ENCODE measurements at places on chromosomes 7 and 10.

DNA sequence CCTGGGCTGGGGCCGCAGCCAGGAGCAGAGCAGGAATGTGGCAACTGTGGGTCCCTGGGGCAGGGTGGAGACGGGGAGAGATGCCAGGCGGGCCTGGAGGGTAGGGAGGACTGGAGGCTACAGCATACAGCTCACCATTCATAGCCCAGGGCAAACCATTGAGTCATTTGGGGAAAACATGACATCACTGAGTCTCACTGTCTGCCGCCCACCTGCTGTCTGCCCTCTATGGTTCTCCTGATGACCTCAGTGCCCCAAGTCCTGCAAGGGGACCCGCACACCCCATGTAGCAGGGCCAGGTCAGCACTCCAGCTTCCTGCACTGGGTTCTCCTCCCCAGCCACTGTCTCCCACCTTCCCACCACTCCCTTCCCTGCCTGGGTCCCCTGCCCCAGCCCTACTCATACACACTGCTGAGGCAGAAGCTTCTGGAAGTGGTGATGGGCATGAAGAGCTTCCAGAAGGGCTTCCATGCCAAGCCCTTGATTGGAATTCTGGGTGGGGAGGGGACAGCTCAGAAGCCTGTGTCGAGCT lies 10.4 kb downstream of the CHST3 start:
- no peak for DNase-seq

DNA sequence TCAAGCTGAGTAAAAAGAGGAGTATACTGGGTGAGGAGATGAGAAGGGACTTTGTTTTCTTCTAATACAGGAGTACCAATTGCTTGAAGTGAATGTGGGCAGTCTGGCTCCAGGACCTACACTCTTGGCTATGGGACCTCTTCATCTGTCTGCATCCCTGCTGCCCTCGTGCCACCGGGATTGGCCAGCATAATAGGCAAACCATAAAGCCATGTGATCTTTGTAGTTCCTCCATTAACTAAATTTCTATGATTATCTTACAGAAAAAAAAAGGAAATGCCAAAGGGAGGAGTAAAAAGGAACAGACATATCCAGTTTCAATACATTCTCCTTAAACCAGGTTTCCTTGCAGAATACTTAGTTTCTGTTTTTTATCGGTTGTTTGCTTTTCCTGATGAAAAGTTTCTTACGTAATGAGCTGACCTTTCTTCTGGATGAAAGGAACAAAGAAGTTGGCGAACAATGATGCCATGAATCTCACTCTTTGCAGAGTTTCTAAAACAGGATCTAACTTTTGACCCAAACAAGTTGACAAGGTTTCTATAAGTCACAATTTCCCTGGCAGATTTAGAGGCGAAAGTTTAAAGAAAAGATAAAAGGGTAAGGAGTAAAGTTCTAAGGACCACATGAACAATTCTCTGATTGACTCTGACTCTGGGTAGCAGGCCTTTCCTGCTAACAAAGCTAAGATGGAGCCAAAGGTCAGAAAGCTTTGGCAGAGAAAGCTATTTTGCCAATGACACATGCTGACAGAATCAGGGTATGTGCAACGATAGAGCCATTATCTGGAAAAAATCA lies 54.1 kb downstream of the LAMB1 start:
- DNase-seq, result no peak

DNA sequence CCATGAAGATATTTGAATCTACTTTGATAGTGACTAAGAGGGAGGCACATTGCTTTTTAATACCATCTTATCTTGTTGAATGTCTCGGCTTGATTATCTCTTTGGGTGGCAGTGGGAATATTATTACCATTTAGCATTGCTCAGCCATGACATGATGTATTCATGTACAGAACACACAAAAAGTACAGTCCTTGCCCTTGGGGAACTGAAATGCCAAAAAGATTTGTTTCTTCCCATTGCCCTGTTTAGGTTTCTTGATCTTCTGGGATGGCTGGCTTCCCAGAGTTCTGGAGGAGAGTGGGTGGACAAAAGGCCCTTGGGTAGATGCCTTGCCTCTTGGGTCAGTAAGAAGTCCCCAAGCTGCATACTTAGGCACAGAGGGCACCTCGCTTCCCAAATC lies 23.8 kb downstream of the SUFU start:
- DNase-seq, result no peak

DNA sequence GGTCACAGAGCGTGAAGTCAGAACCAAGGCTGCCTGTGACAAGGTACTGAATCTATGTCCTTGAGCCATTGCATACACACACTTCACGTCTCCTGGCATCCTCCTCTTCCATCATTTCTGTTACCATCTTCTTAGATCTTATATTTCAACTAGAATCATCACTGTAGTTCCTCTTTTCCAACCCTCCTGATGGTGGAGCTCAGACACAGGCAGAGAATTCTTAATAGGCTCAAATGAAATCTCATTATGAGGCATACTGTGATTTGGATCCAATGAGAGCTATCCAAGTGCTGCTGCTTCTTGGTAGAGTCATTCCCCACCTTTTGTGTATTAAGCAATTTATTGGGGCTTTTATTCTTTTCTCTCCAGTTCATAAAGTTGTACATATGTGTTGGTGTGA lies 113.2 kb downstream of the CALCR start:
- no peak for DNase-seq

DNA sequence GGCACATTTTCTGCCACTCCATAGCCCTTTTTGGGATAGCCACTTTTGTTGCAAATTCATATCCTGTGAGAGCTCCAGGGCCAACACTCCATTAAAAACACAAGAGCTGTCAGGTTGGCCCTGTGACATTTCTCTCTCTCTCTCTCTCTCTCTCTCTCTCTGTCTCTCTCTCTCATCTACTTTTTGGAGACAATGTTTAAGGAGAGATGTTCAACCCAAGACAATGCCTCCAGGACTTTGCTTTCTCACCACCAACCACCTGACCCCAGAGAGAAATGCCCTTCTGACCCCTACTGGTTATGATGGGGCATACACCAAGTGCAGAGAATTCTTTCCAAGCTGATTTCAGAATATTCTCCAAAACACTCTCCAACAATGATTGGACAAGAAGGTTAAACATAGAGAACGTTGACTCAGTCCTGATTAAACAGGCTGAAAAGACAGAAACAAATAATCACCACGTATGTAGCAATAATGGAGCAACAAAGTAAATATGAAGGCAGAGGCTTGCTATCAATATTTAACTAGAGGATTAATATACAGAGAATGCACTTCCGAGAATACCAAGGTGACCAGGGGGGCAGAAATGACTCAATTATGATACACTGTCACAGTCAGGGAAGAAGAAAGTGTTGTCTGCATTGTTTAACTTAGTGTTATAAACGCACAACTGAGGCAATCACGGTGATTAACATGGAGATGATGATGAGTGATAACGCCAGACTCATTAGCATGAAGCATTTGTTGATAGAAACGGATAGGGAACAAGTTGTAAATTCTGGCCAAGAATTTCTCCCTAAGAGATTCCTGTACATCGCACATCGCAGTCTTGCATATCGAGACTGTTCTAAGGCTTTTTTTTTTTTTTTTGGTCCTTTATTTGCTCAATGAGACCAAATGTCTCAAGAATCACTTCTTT lies 178.5 kb downstream of the NRP1 start:
- no peak for DNase-seq

DNA sequence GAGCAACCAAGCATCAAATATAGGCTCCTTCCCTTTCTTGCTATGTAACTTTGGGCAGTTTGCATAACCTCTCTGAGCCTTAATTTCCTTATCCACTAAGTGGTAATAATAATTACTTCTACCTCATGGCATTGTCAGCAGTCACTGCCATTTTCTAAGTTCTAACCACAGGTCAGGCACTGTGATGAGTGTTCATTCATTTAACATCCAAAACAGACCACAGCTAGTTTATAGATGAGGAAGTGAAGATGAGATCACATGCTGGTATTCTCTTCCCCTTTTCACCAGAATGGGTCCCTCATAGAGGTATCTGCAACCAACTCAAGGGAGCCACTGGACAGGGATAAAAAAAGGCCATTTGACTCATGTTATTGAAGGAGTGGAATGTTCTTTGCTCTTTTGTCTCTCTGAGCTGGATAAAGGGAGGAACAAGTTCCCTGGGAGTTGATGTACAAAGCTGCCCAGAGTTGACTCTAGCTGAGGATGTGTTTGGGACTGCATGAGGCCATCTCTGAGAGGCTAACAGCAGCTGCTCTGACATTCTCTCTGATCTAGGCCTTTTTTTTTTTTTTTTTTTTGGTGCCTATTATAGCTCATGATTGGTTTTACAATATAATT lies 65.0 kb downstream of the DNAJC12 start:
- no peak for DNase-seq

GRCh38 chr10:128003521-128003920 lies 96.6 kb downstream of the PTPRE start:
- DNase-seq, result no peak

GRCh38 chr7:93432130-93432529 lies 142.4 kb downstream of the CALCR start:
- DNase-seq, result no peak

GRCh38 chr7:100351657-100352058 lies 6.3 kb upstream of the PILRB start:
- no peak for DNase-seq

DNA sequence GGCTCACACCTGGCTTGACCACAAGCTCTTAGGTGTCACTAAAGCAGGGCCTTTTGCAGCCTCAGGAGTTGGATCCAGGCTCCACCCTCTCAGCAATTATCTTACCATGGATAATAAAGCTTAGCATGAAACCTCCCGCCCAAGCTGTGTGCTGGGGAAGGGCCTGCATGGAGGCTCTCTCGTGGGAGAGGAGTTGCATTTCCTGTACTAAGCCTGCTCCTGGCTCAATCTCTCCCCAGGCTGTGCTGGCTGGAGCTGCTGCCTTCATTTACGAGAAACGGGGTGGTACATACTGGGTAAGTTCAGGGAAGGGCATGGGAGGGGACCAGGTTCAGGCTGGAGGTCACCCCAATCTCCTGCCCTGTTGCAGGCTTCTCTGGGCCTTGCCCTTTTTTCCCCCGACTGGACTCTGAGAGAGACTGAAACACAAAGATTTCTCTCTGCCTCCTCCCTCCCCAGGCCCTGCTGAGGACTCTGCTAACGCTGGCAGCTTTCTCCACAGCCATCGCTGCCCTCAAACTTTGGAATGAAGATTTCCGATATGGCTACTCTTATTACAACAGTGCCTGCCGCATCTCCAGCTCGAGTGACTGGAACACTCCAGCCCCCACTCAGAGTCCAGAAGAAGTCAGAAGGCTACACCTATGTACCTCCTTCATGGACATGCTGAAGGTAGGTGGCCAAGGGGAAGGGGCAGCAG lies 2.7 kb downstream of the TMEM176A start:
- DNase-seq, result no peak

- no peak for DNase-seq
Measured at GRCh38 chr7:26937939-26938623, 73.7 kb upstream of the SKAP2 start.

- no peak for DNase-seq
Measured at GRCh38 chr10:112949143-112949823, 764 bp upstream of the TCF7L2 start.

DNA sequence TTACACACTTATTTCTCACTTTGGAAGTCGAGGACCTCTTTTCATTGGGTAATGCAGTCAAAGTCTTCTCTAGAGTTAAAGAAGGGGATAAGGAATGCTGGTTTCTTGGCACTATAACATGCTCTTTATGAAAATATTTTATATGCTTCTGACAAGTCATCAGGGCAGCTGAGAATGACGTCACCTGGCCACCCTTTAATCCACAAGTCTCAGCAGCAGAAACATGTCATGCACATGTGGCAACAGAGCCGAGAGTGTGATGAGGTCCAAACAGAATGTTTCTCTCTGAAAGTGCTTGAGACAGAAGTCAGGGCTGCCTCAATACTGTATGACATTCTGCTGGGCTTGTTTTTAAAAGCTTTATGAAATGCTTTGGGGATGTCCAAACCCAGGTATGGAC lies 63.5 kb upstream of the C10orf90 start:
- no peak for DNase-seq

DNA sequence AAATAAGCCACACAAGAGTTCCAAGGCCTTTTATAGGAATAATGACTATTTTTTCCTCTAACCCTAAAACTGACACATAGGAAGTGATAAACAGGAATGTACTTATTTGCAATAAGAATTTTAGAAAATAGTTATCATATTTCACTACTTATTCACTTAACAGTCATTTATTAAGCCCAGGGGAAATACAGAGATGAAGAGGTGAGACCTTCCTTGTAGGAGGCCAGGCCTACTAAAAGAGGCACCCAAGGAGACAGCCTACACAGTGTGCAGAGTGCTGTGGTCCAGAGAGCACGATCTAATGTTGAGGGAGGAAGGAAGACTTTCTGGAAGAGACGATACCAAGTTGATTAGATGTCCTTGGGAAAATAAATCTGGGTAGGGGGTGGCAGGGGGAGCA lies 45.0 kb upstream of the PPP1R3C start:
- DNase-seq, result no peak

DNA sequence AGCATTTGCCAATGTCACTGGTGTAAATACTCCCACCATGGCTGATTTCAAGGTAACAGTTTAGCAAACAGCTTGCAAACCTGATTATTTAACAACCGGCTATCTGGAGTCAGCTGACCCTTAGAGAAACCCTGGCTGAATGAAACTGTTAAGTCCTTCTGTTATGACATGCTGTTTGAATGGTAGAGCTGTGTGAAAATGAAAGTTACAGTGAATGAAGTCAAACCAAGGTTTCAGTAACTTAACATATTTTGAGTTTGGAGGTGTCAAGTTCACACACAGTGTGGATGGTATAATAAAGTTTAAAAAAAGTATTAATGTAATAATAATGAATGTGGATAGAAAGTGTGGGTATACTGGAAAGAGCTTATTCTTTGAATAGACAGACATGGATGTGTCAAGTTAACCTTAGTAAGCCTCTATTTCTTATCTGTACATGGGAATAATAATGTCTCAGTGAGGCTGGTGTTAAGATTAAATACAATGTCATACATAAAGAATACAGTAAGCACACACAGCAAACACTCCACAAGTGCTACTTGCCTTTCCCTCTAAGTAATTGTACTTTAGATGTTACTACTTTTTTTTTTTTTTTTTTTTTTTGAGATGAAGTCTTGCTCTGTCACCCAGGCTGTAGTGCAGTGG lies 150.4 kb downstream of the TAX1BP1 start:
- DNase-seq, result no peak

DNA sequence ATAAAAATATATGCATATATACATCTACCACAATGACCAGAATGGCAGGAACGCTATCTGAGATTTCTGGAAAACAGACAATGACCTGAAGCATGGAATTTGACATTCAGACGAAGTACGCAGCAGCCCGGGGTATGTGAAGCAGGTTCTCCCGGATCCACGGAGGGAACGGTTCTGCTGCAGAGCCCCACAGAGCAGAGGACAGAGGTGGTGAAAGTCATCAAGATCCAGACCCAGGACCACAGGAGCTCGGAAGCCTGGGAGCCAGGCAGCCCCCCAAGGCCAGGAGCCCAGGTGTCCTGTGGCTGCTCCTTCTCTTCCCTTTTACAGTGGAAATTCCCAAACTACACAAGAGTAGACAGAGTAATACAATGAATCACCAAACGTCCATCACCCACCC lies 42.1 kb upstream of the DNAAF5 start:
- DNase-seq, result no peak

GRCh38 chr7:20200361-20200760 lies 16.8 kb downstream of the MACC1 start:
- DNase-seq, result no peak

All from cortex of kidney (tissue), 1 donor.